NCI-H460 (cell line): ENCODE measurements at places on chromosomes 1 and 21.
A peak's percentile ranks its signal among the peaks of the same experiment; 100 is the strongest.

- DNase-seq, result no peak
Measured at GRCh38 chr1:183730886-183731573, 73.9 kb upstream of the RGL1 start.

DNA sequence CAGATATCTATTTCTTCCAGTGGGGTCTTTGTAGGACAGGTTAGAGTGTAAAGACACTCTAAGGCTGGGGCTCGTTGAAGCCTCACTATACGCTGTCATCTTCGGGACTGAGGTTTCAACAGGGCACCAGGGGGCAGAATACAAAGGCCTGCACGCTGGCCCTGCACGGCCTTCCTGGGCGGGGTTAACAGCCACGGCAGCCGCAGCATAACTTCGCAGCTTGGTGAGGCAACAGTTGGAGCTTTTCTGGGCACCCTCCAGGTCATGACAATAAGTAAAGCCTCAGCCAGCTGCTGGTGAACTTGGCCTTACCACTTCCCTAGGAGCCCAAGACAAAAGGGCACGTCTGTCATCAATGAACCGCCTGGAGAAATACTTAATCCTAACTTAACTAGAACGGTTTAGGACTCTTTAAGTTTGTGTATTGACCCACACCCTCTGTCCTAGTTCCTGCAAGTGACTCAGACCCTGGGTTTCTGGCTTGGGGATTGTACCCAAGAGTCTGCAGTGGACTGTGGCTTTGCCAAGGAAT lies 2.3 kb upstream of the RUNX1 start:
- peak; percentile 86 for DNase-seq

GRCh38 chr1:86472767-86473166 lies 4.0 kb downstream of the CLCA1 start:
- DNase-seq, result no peak

GRCh38 chr21:31034378-31034777 lies 3.9 kb downstream of the KRTAP19-8 start:
- DNase-seq, result no peak

DNA sequence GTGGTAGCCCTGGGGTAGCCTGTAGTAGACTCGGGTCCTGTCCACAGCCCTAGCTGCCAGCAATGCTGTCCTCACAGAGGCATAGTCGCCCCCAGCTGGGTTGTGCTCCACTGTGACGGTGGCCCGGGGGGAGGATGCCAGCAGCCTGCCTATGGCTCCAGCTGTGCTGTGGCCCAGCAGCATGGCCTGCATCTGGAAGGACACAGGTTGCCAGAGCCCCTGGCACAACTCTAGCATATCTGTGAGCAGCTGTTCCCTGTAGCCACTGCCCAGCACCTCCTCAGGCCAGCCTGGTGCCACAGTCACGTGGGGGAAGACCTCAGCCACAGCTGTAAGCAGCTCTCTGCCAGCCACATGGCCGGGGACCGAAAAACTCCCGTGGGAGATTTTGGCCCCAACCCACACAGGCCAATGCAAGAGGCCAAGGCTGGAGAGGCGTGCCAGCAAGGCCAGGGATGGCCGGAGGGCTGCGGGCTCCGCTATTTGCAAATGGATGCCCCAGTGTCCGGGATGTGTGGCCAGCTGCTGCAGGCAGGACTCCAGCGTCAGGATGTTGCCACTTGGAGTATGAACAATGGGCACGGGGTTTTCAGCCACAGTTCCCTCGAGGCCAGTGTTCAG lies 13.9 kb downstream of the FAM151A start:
- no peak for DNase-seq

DNA sequence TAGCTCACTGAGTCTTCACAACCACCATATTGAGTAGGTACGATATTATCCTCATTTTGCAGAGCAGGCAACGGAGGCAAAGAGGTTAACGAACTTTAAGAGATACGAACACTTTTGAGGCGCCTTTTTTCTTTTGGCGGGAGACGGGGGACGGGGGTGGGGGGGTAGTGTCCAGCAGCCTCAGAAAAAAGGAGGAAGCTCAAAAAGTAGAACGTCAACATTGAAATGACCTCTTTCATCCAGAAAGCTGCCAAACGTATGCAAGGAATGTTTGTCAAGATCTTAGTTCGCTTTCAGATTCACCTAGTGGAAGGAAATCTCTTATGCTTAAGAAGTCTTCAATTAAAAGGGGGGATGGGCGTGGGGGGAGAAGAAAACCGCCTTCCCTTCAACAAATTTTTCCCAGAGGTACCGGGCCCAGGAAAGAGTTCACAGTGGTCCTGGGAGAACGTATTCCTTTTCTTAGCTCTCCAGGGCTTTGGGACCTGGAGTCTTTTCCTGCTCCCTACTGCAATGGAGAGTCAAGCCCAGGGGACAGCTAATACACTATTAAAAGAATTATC lies 1.1 kb upstream of the PCAT6 start:
- DNase-seq, result no peak

DNA sequence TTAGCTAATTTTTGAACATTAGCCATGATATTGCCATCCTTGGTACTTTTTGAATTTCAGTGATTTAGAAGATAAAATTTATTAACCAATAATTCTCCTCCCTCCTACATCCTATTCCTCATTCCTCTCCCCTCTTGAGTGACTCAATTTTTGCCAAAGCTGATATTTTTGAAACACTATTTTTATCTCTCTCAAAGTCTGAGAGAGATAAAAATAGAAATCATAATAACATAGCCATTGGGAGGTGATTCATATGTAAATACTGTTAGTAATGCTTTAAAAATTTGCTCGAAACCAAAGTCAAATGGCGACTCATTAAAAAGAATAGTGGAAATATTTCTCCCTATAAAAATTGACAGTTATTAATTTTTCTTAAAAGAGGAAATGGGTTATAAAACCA lies 97.4 kb downstream of the PATJ start:
- no peak for DNase-seq

GRCh38 chr1:15070145-15070748 lies 83.3 kb upstream of the TMEM51 start:
- no peak for DNase-seq

GRCh38 chr1:229022595-229023333 lies 248.1 kb upstream of the RAB4A start:
- no peak for DNase-seq

DNA sequence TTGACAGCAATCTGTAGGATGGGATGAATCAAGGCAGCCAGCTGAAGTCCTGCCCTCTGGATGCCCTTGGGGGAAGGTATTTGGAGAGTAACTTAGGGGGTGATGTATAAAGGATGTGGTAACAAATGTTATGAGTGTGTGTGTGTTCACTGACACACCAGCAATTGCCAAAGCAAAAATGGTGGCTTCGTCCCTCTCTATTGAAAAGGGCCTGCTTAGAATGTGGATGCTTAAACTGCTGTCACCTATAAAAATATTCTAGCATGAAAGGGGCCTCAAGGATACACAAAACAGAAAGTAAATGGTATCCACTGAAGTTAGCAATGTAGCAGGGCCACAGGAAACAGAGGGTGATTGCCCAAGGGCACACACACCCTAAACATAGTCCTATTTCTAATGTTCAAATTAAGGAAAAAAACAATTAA lies 15.1 kb upstream of the AIM2 start:
- DNase-seq, result no peak

DNA sequence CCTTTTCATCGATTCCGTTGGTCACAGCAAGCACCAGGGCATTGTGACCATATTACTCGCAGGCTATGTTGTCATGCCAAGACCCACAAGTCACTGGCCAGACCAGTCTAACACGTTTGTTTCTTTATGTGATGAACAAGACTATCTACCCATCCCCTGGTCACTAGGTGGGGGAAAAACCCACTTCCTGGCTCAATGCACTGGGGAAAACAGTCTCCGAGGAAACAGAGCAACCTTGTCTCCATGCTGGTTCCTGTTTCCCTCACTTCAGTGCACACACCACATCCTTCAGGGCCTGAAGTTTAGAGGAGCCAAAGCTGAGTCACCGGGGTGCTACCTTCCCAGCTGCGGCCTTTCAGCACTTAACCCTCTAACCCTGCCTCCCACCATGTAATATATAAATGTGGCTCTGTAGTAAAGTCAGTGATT lies 20.9 kb downstream of the ERICH3 start:
- DNase-seq, result no peak
